ENCODE measurements at places on chromosomes 3 and 15.

DNA sequence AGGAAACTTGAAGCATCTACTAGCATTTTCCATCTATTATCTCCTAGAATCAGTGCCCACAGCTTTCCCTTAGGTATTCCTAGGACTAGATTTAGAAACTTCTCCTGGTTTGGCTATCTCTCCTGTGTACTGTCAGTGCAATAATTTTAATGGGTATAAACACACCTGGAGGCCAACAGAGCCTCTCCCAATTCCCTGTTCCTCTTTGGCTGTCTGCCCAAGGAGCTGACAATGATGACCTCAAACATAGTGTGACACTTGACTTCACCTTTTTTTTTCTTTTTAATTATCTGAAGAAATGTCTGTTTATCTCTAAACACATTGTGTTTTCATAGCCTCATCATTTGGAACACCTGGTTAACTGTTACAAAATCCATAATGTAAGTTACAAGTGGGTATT lies 754.5 kb upstream of the ALCAM start:
- no peak for DNase-seq

DNA sequence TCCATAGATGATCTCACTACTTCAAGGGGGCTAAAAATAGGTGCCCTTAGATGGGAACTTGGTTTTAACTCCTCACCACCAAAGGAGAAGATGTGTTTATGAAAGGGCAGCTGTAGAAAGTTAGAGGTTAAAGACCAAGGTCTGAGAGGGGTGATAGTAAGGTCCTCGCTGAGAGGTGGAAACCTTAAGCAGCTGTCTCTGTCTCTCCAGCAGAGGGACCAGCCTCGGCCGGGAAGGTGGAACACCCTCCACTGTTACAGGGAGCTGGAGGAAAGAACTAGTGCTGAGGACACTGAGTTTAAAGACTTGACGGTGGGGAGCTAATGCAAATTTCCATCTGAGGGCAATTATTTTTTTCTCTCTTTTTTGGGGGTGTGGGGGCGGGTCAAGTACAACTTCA lies 8.9 kb upstream of the RLBP1 start:
- DNase-seq: no peak

GRCh38 chr15:57685306-57686095 lies 21.0 kb upstream of the POLR2M start:
- DNase-seq: no peak

GRCh38 chr3:130894130-130894985 lies 474 bp downstream of the ATP2C1 start:
- DNase-seq: peak; percentile 75

- no peak for DNase-seq
Observed at GRCh38 chr15:23472033-23472432, 25.0 kb upstream of the GOLGA6L2 start.

GRCh38 chr15:75049392-75049791 lies 26.0 kb downstream of the PPCDC start:
- DNase-seq: no peak

DNA sequence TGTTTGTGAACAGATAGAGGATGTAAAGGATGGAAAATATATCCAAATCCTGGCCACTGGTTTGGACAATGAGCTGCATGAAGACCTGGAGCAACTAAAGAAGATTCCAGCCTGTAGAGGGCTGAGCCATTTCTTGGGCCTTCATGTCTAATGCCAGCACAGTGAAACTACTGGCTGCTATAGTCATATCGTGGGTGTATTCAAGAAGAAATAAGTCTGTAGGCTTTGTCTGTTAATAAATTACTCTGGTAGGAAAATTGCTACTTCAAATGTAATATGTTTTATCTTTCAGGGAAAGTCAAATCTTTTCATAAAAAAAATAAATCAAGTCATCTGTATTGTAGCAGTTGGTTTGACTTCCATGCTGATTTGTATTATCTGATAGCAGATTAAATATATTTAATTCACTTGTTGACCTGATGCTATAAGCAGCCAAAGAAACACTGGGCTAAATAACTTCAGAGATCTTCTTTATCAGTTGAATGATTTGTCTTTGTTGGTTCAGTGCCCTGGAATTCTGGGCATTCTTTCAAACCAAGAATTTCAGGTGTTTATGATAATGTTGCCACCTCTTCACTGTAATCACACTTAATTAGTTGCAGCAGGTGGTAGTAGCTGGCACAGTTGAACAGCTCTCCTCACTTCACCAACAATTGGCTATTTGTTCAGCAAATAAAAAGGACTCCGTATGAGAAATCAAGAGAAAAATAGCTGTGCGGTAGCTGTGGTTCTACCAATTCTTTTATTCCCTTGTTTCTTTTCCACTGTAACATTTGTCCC lies 1109.5 kb downstream of the NSUN3 start:
- DNase-seq: no peak

DNA sequence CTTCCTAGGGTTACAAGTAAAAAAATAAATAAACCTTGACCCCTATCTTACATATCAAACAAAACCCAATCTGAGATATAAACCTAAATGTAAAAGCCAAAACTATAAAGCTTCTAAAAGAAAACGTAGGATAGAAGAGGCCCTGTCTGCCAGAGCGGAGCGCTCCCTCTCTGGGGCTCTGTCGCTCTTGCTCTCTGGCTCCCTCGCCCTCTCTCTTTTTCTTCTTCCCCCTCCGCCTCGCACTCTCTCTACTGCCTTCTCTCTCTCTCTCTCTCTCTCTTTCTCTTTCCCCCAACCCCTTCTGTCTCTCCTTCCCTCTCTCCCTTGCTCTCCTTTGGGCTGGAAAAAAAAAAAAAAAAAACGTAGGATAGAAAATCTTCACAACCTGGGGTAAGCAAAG lies 21.6 kb downstream of the RYK start:
- no peak for DNase-seq

GRCh38 chr3:172751175-172751704 lies 714 bp downstream of the ECT2 start:
- no peak for DNase-seq

GRCh38 chr3:11300970-11301369 lies 28.8 kb downstream of the ATG7 start:
- DNase-seq: no peak
